ENCODE measurements at places on chromosomes 7 and 10.

DNA sequence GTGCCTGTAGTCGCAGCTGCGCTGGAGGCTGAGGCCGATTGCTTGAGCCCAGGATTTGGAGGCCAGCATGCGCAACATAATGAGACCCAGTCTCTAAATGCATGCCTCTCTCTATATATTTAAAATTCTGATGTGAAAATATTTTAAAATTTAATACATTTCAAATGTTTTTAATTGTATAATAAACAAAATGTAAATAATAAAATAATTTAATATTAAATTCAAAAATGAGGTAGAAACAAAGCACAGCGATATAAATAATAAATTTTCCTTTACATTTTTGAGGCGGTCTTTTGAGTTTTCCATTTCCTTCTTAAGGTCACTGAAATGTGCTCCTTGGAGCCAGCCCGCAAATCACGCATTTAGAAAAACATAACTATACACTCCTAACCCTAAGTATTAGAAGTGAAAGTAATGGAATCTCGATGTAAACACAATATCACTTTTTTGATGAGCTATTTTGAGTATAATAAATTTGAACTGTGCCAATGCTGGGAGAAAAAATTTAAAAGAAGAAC is 523 bp upstream of the CDK1 start:
- no peak for DNase-seq

- no peak for DNase-seq
These were observed 39.9 kb downstream of the CHN2 start for GRCh38 chr7:29234438-29234837.

- peak; percentile 35 for DNase-seq
These were observed 227.7 kb downstream of the CHCHD3 start for GRCh38 chr7:132854238-132854637.

- no peak for DNase-seq
These were observed 505.1 kb downstream of the TCERG1L start for GRCh38 chr10:130806426-130806825.

DNA sequence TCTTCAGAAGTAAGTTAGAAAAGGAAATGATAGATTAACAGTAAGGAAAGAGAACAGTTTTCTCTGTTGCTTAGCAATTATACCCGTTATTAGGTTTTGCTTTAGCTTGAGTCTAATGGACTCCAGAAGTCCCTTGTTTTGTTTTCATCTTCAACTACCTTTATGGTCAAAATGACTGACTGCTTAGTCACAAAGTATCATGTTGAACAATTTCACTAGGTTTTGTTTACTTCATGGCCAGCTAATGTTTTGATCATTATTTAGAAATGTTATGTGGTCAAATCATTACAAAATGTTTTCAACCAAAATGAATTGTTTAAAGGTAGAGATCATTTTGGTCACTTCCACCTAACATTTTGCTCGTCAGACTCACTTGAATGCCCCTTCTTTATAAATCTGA is 1.9 kb downstream of the UBN2 start:
- peak; percentile 15 for DNase-seq

DNA sequence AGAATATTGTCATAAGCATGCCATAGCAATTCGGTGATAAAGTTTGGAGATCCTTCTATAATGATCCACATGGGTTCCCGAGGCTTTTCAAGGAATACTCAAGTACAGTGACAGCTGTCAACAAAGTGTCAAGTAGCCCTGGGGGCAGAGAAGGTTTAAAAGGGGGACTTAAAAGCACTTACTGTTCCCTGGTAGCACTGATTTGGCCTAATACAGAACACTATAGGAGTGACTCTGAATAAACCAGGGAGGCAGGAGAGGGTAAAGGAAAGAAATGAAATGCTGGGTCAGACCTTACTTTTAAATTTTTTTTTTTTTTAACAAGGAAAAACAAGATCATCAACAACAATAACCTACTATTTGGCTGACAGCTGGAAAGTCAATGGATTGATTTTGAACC is 20.1 kb downstream of the CHCHD3 start:
- no peak for DNase-seq
